Fibroblast of skin of scalp (primary cell): ENCODE measurements at places on chromosomes 5 and 9.

DNA sequence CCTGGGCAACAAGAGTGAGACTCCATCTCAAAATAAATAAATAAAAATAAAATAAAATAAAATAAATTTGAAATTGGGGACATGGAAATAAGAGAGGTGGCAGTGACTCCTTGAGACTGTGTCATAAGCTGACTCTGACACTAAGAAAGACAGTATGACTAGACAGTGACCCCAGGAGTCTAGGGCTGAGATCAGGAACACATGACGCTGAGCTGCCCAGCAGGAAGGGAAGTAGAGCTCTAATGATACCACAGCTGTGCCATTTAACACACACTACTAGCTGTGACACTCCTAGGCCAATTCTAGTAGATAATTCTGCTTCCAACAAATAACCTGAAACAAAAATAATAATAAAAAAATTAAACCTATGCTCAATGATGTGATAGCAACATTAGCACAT lies 293.0 kb downstream of the SEC61B start:
- no peak for DNase-seq

DNA sequence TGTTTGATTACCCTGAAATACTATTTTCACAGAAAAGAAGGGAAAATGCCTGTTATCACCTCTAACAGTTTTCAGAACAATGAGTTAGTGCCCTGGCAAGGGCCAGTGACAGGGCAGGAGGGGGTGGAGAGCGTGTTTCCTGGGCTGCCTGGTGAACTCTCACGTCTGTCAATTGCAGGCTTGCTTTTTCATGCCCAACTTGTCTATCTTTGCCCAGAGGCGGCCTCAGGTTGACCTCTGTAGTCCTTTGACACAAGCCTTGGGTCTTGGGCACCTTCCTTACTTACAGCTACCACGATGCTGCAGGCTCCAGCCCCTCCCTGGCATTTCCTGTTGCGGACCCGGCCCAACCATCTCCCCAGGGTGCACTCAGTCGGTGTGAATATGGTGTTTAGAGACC lies 2.2 kb upstream of the CEL start:
- no peak for DNase-seq

- DNase-seq: no peak
These were observed 69.2 kb upstream of the CTNND2 start for GRCh38 chr5:11973469-11973868.

- DNase-seq: no peak
These were observed 80.1 kb downstream of the FBXW11 start for GRCh38 chr5:171926311-171926710.

DNA sequence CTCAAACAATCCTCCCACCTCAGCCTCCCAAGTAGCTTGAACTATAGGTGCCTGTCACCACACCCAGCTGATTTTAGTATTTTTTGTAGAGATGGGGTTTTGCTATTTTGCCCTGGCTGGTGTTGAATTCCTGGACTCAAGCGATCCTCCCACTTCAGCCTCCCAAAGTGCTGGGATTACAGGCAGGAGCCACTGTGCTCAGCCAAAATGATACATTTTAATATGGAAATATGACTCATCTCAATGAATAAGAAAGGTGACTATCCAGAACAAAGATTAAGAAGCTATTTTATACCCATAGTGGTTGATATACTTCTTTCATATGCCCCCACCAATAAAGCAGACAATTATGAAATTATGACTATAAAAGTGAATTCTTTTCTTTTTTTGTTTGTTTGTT lies 166.2 kb downstream of the NFIB start:
- no peak for DNase-seq

- no peak for DNase-seq
These were observed 51.9 kb downstream of the GALNT10 start for GRCh38 chr5:154242442-154242841.

- no peak for DNase-seq
These were observed 38.8 kb upstream of the NDFIP1 start for GRCh38 chr5:142069606-142070399.

GRCh38 chr9:100600521-100601079 lies 22.7 kb downstream of the CAVIN4 start:
- no peak for DNase-seq

DNA sequence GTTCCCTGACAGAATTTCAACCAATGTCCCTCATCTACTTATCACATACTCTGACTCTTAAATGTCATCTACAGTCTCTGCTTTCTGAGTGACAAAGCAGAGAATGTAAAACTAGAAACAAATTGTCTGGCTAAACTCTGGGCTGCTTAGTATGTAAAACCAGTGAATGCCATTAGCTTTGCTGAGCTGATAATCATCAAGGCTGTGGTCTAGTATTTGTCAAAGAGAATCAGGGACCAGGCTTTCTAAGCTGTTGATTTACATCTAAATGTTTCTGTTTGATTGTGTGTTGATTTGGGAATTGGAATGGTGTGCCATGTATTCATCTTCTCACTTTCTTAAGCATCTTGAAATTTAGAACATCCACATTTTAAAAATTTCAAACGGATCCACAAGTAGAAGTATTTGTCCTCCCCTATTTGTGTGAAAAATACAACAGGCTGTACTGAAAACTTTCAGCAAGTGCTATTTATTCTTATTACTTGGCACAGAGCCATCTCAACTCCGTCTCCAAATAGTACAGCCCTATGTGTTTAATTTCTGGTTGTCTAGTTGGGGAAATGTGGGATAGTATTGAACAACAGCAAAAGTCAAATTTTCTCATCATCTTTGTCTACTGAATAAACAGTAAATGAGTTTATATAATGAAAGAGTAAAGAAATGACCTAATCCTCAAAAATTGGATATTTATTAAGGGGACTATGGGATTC lies 251.5 kb downstream of the KCTD16 start:
- no peak for DNase-seq

- DNase-seq: no peak
These were observed 53.8 kb downstream of the SH3RF2 start for GRCh38 chr5:145990170-145990569.

DNA sequence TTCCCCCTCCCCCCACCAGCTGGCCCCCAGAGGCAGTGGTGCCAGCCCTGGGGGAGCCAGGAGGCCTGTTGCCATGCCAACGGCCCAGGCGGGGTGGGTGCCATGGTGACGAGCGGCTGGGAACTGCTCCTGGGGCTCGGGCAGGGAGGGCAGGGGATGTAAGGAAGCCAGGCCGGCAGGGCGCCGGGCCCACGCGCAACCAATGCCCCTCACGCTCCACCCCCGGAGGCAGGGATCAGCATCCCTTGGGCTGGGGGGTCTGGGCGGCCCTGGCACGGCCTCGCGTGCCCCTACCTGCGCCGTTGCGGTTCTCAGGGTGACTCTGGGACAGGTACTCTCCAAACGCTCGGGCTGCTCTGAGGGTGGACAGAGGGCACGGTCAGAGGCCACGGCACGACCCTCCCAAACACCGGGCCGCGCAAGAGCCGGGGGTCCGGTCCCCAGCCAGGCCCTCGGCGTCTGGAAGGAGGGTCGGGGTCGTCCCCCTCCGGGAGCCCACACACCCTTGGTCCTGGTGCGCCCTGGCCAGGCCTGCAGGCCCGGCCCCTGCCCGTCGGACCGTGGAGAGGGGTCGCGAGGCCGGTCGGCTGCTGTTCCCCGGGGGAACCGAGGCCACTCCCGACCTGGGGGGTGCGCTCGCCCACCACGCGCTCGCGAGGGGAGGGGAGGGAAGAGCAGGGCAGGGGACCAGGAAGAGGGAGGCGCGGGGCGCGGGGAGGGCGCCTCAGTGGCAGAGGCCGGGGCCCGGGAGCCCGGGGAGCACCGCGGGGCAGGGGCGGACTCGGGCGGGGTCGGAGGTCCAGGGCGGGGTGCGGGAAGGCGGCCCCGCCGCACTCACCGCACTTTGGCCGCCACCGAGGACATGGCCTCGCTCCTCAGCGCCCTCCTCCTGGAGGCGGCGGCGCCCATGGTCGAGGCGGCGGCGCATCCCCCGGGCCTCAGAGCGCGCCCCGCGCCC lies 661 bp downstream of the NSMF start:
- no peak for DNase-seq
